ENCODE measurements at places on chromosomes 4 and X.

DNA sequence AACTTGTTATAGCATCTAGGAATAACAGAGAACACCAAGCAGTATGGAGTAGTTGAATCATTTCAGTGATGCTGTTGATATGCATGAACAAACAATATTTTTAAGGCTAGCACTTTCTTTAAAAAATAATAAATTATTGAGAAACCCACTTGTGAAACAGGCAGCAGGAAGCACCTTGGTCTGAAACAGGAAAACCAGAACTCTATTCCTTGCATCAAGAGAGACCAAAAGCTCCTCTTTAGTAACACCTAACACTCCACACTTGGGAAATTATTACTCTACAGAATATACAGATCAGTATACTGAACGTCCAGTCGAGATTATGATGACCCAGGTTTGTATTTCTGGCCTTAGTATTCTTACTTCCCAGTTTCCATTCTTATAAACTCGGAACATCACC is 129.0 kb downstream of the ARAP2 start:
- no peak for DNase-seq

DNA sequence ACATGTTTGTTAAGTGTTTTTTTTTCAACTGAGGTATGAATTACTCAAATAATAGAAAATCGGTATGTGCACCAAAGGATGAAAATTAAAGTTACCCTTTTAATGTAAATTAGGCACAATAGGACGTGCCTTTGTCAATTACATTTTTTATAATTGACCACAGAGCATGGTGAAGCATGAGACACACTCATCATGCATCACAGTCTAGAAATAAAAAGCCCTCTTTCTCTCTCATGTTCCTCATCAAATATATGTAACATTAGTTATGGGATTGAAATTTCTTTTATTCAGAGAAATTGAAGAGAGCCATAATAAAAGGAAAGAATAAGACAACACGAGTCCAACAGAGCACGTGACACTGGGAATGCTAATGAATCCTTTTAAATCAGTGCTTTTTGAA is 3.5 kb downstream of the GNRHR start:
- DNase-seq, result no peak

DNA sequence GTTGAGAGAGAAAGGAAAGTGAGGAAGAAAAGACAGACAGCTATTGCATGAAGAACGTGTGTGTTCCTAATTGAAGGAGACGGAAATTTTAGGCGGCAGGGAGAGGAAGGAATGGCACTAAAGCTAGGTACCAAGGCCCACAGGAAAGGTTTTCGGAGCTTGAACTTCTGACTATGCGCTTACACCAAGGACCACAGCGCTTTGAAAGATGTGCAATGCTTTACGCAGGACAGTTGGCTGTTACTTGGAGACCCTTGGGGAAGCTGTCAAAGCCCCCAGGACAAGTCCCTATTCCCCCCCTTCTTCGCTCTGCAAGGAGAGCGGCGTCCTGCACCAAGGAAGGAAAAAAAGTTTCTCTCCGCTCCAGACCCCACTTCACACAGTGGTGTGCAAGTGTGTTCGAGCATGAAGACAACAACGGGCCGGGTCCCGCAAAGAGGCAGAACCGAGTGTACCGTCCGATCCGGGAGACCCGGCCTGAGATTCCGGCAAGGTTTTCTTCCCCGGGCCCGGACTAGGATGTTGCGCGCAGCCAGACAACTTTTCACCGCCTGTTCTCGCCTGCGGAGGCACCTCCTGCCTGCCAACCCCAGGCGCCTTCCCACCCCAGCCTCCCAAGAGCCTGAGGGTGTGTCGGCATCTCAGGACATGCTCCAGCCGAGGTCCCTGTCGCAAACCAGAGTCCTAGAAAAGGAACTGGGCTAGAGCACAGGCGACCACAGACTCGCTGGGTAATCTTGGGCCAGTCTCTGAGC is 896 bp downstream of the KDR start:
- no peak for DNase-seq

GRCh38 chr4:151644622-151645021 is 116.2 kb downstream of the GATB start:
- peak; percentile 16 for DNase-seq

DNA sequence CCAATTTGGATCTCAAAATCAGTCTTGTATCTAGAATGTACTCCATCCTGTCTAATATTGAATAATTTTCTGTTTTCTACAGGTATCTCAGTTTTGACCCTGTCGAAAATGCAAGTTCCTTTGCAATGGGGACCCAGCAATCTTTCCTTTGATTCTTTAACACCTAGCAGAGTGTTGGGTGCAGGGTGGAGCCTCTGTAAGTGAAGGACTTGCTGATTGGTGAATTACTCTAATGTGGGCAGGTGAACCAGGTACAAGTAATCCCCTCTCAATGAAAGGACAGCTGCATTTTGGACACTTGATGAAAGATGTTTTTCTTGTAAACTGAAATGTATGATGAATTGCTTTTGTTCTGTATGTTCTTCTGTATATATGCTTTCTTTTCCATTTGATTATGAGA is 54.9 kb downstream of the NWD2 start:
- DNase-seq, result no peak

GRCh38 chr4:13765539-13765938 is 138.0 kb upstream of the BOD1L1 start:
- DNase-seq, result no peak

DNA sequence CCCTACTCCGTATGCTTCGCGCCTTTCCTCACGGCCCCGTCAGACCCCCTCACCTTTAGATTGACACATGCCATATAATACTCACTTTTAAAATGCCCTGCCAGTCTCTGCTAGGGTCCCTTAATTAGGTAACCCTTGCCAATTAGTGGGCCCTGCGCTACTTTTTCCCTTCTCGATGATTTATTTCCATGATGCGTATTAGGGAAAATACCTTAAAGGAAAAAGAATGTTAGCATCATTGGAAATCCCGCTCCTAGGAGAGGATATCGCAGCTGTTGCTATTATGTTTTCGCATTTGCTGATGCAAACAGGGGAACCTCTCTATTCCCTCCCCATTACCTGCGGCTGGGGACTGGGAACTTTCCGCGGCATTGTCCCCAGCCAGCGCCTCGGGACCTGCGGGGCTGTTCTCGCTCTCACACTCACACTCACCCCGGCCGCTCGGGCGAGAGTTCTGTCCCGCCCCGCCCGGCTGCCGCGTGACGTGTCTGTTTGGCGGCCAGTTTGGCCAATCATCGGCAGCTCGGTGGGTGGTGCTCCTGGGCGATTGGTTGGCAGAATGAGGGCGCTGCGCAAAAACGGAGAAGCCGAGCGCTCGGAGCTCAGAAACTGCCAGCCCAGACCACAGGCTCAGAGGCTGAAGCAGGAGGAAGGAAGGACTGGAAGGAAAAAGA is at the start of gene PCDH10:
TSS of gene PCDH10 (plus strand) at position 605 of the 674 bp plus-strand sequence. CDS start 847 bp downstream, outside the sequence.
- peak; percentile 67 for DNase-seq

DNA sequence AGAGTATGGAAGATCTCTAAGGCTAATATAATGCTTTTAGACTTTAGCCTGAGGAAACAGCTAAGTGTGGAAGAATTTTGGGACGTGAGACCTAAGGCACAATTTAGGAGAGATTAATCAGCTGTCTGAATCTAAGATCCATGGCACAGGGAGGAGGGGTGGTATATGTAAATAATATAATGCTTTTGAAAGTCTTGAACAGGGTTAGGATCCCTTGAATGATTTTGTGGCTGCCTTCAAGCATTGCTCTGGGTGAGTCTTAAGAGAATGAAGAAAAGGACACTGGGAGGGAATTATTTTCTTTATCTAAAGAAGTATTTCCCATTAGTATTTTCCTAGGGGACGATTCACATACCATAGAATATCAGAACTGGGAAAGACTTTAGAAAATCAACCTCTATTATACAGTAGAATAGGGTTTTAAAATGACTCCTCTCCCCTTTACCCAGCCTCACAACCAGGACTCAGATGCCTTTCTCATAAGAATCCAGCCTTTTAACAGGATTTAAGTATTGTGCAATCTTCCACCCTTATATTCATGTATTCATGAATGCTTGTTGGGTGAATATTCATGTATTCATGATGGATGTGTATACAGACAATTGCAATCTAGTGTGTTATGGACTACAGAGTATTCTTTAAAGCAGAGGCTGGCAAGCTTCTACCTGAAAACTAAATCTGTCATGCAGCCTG is 664.2 kb upstream of the CPEB2 start:
- no peak for DNase-seq

- DNase-seq, result no peak
These were observed 330.5 kb downstream of the ARHGAP10 start for GRCh38 chr4:148062301-148062950.

GRCh38 chr4:4781936-4782707 is 77.3 kb upstream of the MSX1 start:
- DNase-seq, result no peak

DNA sequence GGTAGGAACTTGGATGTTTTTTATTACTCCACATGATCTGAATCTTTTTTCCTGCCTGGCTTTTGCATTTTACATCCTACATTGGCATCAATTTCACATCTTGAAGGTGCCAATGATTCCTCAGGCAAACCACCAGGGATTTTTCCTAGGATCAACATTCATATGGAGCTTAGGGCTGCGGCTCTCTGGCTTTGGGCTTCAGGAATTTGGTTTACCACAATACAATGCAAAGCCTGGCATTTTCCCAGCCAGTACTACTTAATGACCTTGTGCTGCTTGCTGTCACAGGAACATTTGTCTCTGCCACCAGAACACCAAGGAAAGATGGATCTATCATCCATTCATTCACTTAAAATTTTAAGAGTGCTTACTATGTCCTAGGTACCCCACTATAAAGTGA is 180.7 kb downstream of the PDGFC start:
- DNase-seq, result no peak

DNA sequence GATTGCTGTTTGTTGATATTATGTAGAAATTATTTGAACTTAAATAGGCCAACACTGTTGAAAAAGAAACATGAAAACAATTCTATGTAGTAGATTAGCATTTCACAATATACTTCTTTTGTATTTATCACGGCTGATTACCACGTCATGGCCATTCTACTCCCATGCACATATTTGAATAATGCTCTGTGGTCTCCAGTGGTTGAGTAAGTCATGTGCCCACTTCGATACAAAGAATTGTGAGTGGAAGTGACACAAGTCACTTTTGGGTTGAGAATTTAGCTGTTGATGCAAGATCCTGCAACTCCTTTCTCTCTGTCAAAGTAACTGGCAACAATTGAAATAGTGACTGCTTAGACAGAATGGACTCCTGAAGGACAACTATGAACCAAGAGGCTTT is 6.7 kb upstream of the FSTL5 start:
- DNase-seq, result no peak

GRCh38 chr4:142191901-142192300 is 555.5 kb downstream of the IL15 start:
- DNase-seq, result no peak

- no peak for DNase-seq
These were observed at the start of gene EDNRA for GRCh38 chr4:147480891-147481576. Gene EDNRA, plus strand, starts transcription at chr4:147481097. Its CDS starts 4,585 bp downstream, at chr4:147485682.

- no peak for DNase-seq
These were observed 96.5 kb downstream of the ARHGAP10 start for GRCh38 chr4:147828331-147828905.

- DNase-seq, result peak; percentile 37
These were observed 65.7 kb upstream of the PAGE1 start for GRCh38 chrX:49761481-49761880.

- no peak for DNase-seq
These were observed 58.7 kb downstream of the FNIP2 start for GRCh38 chr4:158827543-158827981.

GRCh38 chrX:31021537-31021936 is 50.3 kb downstream of the FTHL17 start:
- DNase-seq, result no peak

- peak; percentile 10 for DNase-seq
These were observed 50.3 kb downstream of the STPG2 start for GRCh38 chr4:98092833-98093439.

DNA sequence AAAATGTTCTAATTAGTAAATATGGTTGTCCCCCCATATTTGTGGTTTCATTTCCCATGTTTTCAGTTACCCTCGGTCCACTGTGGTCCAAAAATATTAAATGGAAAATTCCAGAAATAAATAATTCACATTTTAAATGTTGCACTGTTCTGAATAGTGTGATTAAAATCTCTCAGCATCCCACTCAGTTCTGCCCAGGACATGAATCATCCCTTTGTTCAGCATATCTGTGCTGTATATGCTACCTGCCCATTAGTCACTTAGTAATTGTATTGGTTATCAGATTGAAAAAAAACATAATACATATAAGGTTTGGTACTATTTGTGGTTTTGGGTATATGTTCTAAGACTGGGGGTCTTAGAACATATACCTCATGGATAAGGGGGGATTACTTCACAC is 55.1 kb upstream of the NXF3 start:
- DNase-seq, result no peak

DNA sequence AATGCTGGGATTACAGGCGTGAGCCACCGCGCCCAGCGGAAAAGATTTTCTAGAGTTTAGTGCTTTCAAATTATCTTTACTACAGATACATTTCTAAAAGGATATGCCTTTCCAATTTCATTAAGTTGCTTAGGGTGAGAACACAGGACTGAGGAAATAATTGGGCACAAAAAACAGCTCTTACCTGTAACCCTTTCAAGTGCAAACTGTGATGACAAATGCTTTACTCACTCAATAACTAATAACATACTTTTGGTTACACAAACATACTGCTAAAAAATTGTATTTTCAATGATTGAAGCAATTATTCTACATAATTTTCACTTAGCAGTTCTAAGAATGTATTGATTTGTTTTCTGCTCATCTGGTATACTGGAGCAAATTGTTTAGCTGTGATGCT is 40.2 kb downstream of the PALLD start:
- no peak for DNase-seq

- no peak for DNase-seq
These were observed 1712.5 kb downstream of the C4orf33 start for GRCh38 chr4:130808492-130808891.

DNA sequence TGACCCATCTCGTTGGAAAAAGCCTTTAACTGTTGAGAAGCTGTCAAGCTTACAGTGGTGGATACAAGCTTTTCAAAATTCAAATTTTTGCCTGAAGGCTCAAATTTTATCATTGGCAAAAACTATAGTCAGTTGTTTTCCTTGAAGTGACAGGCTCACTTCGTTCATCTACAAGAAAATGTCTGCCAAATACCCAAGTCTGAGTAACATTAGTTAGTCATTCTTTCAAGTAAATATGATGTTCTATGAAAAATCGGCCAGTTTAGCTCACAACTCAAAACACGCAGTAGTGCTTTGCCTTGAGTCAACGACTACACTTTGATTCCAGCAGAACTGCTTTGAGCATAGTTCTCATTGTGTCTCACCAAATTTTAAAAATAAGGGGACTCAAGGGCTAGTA is 170.3 kb upstream of the MAMLD1 start:
- no peak for DNase-seq

DNA sequence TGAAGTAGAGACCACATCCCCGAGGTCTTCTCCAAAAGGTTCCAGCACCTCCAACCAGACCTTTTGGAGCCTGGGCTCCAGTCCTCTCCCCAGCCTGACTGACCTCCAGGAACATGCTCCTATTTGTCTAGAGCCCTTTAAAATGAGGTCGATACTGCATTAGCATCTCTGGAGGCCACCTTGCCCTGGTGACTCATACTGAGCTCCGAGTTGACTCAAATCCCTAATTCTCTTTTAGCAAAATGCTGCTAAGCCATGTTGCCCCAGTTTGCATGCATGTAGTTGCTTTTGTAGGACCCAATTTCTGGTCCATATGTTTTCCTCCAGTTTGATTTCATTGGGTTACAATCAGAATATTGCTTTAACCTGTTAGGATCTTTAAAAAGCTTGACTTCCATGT is 43.5 kb upstream of the CITED1 start:
- DNase-seq, result peak; percentile 84
